Activated CD4-positive, alpha-beta T cell treated with anti-CD3 and anti-CD28 coated beads, Interleukin-2, amount 50 U/mL, for 1 hour (primary cell): ENCODE measurements at places on chromosomes 13 and 19.

DNA sequence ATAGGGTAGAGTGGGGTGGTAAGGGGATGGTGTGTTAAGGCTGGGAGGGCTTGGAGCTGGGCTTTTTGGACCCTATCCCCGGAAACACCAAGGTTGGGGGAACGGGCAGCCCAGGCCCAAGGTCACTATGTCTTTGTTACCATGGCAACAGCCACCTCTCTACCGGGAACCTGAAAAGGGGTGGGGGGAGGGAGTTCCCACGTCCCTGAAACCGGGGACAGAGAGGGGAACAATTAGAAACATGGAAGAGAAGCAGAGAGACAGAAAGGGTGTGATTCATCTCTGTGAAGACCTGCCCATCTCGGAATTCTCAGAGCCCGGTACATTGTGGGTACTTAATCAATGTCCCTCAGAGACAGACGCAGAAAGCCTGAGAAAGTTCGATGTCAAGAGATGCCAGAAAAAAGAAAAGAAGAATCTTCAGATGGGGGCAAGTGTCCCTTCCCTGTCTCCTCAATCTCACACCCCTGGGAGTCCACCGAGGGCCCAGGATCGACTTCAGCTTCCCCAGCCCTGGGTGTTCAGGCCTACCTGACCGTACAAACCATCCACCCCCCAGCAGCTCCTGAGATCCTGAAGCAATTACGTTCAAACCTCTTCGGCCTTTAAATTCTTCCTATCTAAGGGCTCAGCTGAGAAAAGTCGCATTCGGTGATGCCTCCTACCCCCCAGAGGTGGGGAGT, 6.8 kb upstream of the LRFN1 start:
- DNase-seq: no peak

DNA sequence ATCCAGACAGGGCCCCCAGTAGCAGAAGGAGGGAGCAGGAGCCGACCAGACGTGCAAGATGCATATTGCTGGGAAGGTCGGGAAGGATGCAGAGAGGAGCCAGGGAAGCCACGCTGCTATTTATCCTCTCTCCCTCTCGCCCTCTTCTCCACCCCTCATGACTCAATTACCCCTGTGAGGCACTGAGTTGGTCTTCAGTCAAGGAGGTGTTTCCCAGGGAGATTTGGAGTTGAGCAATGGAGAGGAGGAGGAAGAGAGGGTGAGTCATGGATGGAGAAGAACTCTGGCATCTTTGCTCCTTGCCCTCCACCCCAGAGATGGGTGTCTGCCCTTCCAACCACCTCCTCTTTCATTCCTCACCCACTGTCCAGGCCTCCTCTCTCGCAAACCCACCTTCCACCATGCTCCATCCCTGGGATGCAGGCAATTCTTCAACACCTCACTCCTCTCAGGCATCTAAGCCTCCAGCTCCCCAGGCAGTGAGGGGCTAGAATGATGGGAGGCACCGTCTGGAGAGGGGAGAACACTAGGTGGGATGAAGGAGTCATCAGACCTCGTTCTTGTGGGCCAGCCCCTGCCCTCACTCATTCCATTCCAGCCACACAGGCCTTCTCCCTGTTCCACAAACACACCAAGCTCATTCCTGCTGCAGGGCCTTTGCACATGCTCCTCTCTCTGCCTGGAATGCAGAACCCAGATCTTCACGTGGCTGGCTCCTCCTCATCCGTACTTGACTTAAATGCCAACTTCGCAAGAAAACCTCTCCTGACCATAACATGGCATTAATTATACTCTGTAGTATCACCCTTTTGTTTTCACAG, at the start of gene SBSN:
TSS of gene SBSN (minus strand) at position 94 of the 821 bp plus-strand sequence. CDS start at position 64, 30 bp downstream.
- no peak for DNase-seq

DNA sequence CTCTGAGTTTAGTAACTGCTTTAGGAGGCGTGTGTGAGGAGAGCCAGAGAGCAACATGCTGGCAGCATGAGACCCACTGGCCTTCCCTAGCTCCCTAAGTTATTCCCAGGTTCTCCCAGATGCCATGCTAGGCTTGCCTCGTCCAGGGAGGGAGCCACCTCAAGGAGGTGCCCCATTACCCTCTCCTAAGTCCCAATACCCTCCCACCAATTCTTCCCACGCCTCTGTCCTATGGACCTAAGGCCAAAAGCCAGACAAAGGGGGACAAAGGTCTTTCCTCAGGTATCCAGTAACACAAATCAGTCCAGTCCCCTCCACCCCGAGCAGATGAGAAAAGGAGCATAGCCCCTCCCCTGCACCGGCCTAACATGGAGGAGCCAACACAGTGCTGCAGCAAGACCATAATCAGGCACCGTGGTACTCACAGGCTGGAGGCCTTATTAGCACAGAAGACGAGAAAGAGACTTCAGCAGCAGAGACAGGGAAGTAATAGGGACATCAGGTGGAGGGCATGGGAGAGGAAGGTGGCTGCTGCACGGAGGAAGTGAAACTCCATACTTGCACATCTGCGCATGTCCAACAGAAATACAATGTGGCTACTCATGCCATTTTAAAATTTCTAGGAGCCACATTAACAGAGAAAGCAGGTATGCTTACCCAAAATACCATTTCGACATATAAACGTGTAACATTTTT, 46.3 kb downstream of the BRD4 start:
- DNase-seq: no peak

GRCh38 chr19:55600662-55601028, 557 bp downstream of the ZNF524 start:
- DNase-seq: no peak

GRCh38 chr19:56538254-56538760, 441 bp upstream of the ZFP28 start:
- DNase-seq: peak; percentile 85

DNA sequence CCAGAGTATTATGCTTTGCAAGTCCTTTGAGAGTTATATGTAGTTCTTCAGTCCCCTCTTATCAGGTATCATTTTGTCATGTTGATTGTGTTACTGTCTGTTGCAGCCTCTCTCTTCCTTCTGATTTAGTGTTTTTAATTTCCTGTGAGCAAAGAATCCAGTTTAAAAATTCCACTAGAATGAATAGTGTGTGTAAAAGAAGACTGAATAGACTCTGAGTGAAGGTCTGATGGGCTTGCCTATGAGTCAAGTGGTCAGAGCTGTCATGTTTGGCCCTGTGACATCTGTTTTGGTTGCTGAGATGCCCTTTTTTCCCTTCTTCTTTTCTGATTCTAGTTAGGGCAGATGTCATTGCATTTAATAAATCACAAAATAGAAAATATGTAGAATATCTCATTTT, 23.3 kb upstream of the KCTD4 start:
- no peak for DNase-seq

- peak; percentile 82 for DNase-seq
These were observed 34.4 kb upstream of the NANOS3 start for GRCh38 chr19:13842291-13843103.

DNA sequence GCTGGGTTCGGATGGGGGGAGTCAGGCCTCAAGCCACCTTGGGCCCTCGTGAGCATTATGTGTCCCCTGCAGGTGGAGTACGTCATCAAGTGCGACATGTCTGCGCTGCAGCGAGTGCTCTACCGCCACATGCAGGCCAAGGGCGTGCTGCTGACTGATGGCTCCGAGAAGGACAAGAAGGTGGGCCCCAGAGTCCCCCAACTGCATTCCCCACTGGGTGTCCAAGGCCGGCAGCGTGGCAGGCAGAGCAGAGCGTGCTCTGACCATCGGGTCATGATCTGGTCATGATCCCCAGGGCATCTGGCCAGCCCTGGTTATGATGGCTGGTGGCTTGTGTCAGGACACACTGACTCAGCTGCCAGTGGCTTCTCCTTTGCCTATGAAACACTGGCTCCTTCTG, 63.4 kb downstream of the SMARCA4 start:
- no peak for DNase-seq

DNA sequence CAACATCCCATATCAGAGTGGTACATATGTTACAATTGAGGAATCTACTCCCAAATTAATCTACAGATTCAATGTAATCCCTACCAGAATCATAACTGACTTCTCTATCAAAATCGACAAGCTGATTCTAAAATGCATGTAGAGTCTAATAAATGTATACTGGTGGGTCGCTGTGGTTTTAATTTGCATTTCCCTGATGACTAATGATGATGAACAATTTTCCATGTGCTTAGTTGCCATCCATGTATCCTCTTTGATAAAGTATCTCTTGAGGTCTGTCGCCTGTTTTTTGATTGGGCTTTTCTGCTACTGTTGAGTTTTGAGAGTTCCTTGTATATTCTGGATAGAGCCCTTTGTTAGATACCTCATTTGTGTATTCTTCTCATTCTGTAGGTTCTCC, 43.8 kb downstream of the KLF12 start:
- DNase-seq: no peak

DNA sequence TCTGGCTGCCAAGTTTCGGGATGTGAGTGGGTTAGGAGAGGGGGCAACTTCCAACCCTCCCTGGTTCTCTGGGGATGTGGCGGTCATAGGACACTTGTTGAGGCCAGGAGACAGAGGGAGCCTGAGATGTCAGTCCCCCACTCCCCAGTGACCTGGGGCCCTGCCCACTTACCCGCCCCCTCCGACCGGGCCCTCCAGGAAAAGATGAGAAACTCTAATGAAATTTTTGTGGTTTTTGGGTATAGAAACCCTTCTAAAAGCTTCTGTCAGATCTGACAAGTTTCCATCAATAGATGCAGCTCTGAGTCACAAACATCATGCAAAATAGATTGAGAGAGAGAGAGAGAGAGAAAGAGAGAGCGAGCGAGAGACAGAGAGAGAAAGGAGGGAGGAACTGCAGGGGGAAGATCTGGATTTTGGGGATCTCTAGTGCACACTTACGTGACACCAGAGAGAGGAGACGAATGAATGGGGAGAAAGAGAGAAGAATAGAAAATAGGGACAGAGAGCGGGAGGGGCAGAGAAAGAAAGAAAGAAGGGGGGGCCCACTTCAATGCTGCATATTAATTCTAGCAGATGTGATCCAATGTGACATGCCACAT, 94.0 kb downstream of the PTPRS start:
- DNase-seq: no peak

GRCh38 chr19:51513968-51514367, 12.4 kb upstream of the SIGLEC12 start:
- no peak for DNase-seq

DNA sequence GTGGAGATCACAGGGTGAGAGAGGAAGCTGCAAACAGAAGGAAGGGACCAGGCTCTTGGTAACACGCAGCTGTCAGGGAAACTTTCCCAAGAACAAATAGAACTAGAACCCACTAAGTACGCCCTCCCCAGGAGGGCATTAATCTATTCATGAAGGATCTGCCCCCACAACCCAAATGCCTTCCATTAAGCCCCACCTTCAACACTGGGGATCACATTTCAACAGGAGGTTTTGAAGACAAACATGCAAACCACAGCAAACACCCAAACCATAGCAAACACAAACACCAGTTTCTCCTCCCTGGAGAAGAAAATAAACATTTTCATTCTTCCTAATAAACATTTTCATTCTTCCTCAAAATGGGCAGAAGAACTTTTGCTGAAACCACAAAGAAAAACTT, 329.6 kb downstream of the EFNB2 start:
- no peak for DNase-seq

GRCh38 chr19:34806976-34807860, 34.2 kb upstream of the ZNF599 start:
- no peak for DNase-seq

- DNase-seq: peak; percentile 7
These were observed 736 bp downstream of the GPI start for GRCh38 chr19:34365463-34366401.

DNA sequence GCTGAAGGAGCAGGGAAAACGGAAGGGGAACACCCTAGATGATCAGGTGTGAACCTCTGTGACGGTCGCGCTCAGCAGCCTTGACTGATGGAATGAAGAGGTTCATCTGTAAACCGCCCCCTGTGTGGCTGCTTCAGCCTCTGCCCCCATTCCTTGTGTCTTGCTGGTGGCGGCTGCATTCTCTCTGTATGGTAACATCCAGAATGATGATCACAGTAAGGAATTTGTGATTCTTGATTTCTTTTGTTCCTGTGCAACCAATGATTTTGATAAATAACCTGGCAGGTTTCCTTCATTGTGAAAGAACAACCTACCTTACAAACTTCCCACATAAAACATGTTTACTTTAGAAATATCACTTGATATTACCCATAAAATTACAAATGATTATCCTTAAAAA, 118.7 kb upstream of the MCF2L start:
- no peak for DNase-seq

DNA sequence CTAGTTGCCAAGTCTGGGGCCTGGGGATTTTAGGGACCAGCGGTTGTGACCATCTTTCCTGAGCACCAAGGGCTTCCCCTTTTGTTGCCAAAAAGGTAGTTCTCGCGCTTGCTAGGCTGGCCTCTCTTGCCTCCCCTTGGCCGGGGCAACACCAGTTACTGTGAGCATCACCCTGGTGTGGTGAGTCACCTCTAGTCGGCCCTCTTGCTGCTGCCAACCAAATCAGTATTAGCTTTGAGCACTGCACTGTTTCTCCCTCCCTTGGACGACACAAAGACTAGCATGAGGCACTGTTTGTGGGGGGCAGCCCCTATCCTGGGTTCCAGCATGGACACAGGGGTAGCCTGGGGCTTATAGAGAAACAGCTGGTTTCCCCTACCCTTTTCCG, 6.9 kb downstream of the SYDE1 start:
- no peak for DNase-seq

GRCh38 chr13:74132776-74133656, 1.2 kb downstream of the KLF12 start:
- DNase-seq: peak; percentile 36

GRCh38 chr19:15445807-15446376, 3.9 kb downstream of the WIZ start:
- no peak for DNase-seq

DNA sequence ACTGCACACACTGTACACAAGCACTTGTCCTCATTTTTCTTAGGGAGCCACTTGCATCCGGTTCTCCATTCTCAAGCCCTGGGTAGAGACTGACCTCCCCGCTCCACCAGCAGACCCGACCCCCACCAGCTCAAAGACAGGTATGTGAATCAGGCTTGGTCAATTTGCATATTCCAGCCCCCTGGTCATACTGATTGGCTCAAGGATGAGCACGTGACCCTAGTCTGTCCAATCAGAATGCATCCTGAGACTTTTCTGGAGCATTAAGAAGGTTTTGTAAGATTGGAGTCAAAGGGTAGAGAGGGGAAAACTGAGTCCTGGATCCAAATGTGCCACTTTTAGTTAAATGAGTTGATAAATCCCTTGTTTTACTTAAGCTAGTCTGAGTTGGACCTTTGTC, 34.1 kb downstream of the NOTCH3 start:
- DNase-seq: no peak

GRCh38 chr13:61830475-61830874, 414.8 kb upstream of the PCDH20 start:
- DNase-seq: no peak

GRCh38 chr19:58118979-58119733, 21.1 kb upstream of the ZSCAN18 start:
- no peak for DNase-seq

GRCh38 chr19:55266404-55266803, 7.6 kb upstream of the PPP6R1 start:
- DNase-seq: no peak
